ENCODE measurements at places on chromosomes 12 and 14.

DNA sequence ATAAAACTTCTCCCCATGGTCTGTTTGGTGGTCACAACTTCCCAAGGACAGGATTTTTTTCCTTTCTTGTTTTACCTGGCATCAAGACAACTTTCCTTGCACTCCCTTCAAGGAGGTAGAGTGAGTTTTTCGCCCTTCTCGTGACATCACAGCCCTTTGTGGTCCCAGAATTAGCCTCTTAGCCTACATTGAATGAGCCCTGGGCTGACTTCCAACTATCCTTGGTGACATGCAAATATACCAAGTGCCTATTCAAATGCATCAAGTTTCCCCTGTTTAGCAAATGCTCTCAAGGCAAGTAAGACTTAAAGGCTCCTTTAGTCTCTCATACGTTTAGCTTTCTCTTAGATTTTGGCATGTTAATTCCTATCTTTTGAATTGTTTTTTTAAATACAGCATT is 36.6 kb downstream of the TC2N start:
- peak; percentile 67 for DNase-seq

DNA sequence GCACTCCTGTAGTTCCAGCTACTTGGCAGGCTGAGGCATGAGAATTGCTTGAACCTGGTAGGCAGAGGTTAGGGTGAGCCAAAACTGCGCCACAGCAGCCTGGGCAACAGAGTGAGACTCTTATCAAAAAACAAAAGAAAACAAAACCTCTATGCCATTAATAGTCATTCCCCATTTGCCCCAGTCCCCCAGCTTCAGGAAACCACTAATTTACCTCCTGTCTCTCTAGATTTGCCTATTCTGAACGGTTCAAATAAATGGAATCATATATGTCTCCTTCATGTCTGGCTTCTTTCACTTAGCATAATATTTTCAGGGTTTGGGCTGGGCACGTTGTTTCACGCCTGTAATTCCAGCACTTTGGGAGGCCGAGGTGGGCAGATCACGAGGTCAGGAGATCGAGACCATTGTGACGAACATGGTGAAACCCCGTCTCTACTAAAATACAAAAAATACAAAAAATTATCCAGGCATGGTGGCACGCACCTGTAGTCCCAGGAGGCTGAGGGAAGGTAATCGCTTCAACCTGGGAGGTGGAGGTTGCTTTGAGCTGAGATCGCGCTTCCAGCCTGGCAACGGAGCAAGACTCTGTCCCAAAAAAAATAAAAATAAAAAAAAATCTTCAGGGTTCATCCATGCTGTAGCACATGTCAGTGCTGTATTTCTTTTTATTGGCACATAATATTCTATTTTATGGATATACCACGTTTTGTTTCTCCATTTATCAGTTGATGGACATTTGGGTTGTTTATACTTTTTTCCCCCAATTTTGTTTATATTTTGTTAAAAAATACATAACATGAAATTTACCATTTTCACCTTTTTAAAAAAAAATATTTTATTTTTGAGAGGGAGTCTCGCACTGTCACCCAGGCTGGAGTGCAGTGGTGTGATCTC is 31.9 kb downstream of the KNTC1 start:
- DNase-seq: no peak

- DNase-seq: no peak
Observed at GRCh38 chr14:58701604-58702003, 63.8 kb downstream of the DACT1 start.

- DNase-seq: no peak
Observed at GRCh38 chr14:23299211-23299957, 3.3 kb downstream of the PPP1R3E start.

GRCh38 chr12:103494734-103495468 is 867 bp downstream of the C12orf42 start:
- no peak for DNase-seq

- DNase-seq: no peak
Observed at GRCh38 chr12:53338916-53339315, 2.8 kb upstream of the SP7 start.

DNA sequence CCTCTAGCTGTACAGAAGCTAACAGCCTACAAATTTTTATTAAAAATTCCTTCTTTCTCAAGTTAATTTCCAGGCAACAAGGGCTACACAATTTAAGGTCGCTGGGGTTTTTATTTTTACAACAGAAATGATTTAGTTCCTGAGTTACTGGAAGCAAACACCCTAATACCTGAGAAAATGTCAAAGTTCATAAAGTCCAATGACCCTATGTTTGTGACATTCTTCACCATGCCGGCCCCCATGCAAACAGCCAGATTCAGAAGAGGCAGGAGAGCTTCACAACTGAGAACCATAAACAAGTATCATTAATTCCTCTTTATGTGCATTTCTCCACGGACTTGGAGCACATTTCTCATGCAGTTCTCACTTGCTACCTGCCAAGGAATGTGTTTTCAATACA is 236.2 kb upstream of the EGLN3 start:
- DNase-seq: no peak

DNA sequence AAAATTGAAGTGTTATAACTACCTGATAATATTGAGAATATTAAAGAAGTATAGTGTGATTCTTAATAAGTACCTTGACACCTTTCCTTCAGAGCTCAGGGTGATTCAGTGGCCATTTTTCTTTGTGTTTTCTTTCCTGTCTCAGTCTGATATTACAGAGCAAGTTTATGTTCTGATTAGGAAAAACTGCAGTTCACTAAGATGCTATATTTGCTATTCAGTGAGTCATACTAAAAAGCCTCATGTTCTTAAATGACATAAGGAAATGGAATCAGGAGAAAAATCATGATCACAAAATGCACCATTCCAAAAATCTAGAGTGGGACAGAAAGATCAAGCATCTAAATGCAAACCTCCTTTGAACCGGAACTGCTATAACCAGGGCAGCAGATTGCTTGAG is 390.6 kb upstream of the ATP2B1 start:
- DNase-seq: no peak

- no peak for DNase-seq
Observed at GRCh38 chr12:90925562-90925961, 29.4 kb downstream of the CCER1 start.

- DNase-seq: no peak
Observed at GRCh38 chr12:41905073-41905758, 239.5 kb downstream of the GXYLT1 start.

DNA sequence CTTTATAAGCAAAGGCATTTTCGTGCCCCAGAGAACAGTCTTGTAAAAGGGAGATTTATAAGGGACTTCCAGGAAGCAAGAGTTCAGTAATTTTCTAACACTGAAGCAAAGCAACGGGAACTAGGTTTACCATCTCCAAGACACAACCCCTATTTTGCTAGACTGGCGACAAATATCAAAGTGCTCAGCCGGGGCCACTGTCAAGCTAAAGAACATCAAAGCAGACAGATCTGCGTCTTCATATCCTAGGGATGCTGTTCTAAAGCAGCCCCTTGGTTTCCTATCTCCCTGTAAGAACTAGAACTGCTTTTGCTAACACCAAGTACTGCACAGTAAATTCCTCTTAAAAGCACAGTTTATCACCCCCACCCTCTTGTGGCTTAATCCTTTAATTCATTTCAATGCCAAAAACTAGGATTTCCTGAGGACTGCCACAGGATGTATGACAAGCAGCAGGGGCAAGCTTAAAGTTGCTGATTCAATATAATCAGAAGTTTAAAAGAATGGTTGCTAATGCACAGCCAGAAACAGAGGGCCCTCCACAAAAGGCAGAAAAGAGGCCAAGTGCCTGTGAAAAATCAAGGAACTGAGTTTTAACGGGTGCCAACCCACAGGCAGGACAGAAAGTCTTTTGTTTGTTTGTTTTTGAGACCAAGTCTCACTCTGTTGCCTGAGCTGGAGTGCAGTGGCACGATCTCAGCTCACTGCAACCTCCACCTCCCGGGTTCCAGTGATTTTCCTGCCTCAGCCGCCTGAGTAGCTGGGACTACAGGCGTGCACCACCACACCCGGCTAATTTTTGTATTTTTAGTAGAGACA is 44.0 kb upstream of the ISM2 start:
- DNase-seq: no peak

GRCh38 chr12:127343940-127344339 is 923.0 kb upstream of the TMEM132C start:
- DNase-seq: no peak

- no peak for DNase-seq
Observed at GRCh38 chr14:89425931-89426330, 8.9 kb upstream of the FOXN3 start.

- no peak for DNase-seq
Observed at GRCh38 chr14:99654235-99654985, 9.5 kb downstream of the HHIPL1 start.

GRCh38 chr12:102436867-102437266 is 43.5 kb downstream of the IGF1 start:
- no peak for DNase-seq

DNA sequence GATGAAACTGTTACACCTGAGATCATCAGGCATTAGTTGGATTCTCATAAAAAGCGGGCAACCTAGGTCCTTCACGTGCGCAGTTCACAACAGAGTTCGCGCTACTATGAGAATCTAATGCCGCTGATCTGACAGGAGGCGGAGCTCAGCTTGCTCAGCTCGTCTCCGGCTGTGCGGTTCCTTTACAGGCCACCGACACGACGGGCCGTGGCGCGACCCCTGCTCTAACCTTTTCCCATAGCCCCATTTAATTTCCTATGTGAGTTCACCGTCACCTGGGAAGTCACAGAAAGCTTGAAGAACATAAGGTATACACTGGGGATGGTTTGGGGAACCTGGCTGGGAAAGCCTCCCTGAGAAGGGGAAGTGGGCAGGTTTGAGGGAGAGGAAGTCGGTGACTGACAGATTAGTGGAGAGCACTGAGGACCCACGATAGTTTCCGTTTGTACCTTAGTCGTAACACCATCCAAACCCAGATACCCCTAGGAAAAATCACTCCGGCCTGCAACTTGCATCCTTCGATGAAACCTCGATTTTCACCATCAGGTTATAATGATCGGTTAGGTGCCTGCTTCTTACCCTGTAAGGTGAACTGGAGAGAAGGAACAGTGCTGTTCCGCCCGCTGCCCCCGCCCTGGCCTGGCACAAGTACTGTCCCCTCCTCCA is 2.8 kb upstream of the AAAS start:
- DNase-seq: no peak

DNA sequence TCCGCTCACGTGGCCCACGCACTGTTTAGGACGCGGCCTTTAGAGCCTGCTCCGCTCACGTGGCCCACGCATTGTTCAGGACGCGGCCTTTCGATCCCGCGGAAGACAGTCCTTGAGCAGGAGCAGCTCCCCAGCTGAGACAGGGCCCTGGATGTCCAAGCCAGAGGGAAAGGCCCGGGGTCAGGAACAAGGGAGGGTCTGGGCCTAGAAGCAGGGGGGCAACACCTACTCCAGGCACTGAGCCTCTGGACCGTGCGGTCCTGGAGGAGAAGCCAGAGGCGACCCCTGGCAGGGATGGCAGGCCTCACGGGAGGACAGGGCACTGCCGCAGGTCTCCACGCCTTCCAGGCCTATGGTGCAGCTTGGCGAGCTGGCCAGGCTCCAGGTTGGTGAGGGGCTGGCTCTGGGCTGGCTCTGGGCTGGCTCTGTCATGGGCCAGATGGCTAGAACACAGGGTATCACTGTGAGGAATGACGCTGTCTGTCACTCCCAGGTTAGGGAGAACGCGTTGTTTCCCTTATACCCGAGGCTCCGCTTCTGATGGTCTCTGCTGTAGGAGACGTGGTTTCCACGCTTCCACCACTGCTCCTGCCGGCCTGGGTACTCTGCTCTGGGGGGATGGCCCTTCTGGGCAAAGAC is 341.7 kb downstream of the TMEM121 start:
- no peak for DNase-seq

DNA sequence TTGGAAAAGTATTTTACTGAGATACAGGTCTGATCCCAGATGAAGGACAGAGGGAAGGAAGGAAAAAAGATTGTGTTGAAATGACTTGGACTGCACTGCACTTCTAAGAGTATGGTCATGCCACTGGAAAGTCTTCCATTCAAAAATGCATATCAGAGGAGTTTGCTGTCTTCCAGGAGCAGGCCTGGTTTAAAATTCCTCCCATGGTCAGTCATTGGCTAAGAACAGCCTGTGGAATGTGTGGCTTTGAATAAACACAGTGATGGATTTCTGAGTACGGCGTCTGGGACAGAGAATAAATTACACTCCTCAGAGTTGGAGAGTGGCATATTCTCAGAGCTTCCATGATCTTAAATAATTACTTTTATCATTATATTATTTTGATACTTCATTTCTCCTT is 245.8 kb upstream of the PDZRN4 start:
- no peak for DNase-seq

DNA sequence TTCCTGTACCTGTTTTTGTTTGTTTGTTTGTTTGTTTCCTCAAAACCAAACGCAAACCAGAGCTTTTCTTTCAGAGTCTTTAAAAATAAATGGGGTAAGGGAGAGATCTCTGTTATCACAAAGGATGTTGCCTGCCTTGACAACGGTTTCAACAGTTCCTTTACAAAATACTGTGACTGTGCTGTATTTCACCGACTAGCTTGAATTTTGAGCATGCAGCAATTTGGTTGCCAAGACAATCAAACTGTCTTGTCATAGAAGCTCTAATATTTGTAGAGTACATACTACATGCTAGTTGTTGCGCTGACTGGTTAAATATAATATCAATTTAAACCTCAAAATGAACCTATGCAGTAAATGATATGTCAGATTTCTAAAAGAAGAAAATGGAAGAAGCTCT is 22.4 kb upstream of the TCP11L2 start:
- no peak for DNase-seq

DNA sequence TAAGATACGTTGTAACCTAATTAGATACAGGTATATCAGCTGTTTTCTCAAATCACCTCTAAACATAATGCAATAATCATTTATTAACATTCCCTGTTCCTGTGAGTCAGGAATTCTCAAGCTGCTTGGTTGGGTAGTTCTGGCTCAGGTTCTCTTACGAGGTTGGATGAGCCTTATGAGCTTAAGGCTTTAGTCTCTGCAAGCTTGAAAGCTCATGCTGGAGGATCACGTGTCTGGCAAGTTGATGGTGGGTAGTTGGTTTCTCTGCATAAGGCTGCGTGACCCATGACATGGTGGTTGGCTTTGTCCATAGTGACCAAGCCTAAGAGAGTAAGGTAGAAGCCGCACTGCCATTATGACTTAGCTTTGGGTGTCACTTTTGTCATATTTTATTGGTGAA is 62.0 kb downstream of the PLEKHA5 start:
- no peak for DNase-seq

DNA sequence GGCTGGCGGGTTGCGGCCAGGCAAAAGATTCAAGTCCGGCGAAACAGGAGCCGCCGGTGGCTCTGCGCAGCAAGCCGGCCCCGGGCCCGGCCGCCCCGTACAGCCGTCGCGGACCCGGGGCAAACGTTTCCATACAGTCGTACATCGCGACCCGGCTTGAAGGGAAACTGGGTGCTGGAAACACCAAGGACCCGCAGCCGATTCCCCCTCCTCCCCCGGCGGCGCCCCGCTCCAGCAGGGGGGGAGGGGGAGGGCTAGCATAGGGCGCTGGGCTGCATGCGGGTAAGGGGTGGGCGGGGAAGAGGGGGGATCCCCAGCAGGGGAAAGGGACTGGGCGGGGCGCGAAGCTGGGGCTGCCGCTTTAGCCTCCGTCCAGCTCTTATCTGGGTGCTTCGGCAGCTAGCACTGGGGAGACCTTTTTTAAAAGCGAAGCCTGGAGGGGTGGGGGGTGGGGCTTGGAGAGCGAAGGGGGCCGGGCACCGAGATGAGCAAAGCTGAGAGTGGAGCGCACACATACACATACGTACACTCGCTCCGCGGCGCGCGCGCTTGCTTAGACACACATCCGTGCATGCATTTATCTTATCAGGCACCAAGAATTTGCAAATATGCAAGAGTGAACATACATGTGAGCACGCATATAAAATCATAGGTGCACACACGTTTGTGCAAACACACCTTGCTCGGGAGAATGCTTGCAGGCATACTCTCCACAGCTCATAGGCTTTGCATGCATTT is 11.9 kb downstream of the RARG start:
- DNase-seq: no peak

GRCh38 chr12:109115758-109116610 is at the start of gene ACACB:
Gene ACACB (plus strand): TSS chr12:109116587. CDS start chr12:109139406, 22,819 bp downstream.
- DNase-seq: no peak
